ENCODE measurements at places on chromosomes 5 and 9.

DNA sequence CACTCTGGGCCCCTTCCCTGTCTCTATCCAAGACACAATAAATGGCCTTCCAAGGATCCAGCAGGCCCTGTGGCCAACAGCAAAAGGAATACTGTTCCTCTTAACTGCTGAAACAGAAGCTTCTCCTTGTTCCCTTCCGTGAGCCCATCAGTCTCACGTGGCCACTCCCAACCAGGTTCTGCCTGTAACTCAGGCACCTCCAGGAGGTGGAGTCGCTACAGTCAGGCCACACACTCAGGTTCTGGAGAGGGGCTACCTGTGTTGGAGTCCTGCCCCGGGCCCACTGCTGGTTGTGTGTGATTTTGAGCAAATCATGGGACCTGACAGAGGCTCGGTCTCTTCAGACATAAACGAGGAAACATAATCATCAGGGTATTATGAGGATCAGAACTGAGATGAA lies 10.3 kb downstream of the FAT2 start:
- DNase-seq: no peak

- no peak for DNase-seq
Observed at GRCh38 chr5:7364226-7364875, 31.6 kb upstream of the ADCY2 start.

DNA sequence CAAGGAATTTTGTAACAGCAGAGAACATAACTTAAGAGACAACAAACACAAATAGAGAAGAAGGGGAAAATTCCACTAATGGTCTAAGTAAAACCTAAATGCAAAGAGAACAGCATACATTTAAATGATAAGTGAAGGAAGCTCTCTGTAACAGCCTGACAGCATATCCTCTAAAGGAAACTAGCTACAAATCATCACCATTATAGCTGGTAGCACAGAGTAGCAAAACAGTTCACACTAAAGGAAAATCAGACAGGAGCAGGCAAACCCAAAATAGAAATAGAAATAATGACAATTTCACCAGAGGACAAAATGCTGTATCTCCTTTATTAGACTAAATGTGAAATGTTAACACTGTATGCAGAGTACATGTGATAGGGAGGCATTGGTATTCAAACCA lies 532.8 kb downstream of the PTPRD start:
- no peak for DNase-seq

DNA sequence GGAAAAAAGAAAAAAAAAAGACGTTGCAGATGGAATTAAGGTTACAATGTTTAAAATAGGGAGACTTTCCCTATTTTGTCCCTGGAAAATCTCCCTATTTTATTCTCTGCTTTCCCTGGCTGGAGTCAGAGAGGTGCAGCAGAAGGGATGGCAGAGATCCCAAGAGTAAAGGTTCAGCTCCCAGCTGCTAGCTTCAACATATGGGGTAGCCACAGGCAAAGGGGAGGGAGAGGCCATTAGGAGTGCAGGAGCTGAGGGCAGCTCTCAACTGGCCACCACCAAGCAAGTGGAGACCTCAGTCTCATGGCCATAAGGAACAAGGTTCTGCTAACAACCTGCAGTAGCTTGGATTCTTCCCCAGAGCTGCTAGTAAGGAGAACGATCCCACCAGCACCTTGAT lies 367.0 kb upstream of the DAP start:
- no peak for DNase-seq

DNA sequence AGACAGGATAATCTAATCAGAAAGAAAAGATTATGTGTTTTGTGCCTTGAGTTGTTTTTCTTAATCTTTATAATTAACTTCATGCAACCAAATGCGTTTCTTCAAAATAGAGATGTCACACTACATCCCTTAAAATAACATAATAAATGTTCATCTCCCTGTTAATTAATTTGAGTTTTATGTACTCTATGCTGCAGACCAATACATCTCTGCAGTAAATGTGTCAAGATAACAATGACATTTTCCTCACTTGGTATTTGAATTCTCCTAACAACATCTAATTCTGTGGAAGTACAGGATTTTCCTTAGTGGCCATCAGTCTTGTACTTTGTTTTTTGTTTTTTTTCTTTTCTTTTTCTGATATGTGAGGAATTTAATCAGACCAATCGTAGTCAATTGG lies 279.2 kb upstream of the TYRP1 start:
- no peak for DNase-seq
